NCI-H1417 treated with DMSO at 0.1 percent for 48 hours (cell line): ENCODE measurements at places on chromosomes 1 and 21.

- DNase-seq: no peak
Measured at GRCh38 chr1:202304375-202304774, 37.4 kb downstream of the UBE2T start.

GRCh38 chr1:219086956-219087469 is 86.7 kb upstream of the LYPLAL1 start:
- DNase-seq: no peak

DNA sequence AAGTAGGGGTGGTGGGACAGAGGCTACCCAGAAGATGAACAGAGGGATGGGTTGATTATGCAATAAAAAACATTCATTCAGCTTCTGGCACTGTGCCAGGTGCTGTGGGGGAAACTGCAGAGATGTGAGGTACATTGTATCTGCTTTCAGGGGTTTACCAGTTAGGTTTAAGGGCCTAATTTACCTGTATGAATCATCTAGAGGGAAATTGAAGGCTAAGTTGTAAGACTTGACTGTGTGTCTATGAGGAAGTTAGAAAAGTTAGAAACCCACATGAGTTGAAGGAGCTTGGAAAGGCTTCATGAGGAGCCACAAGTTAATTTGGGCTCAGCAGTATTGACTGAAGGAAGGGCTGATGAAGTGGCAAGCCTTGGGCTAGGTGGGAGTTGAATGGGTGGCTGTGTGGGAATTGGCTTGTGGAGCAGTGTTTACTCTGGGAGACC is 36.7 kb upstream of the APOBEC4 start:
- no peak for DNase-seq

DNA sequence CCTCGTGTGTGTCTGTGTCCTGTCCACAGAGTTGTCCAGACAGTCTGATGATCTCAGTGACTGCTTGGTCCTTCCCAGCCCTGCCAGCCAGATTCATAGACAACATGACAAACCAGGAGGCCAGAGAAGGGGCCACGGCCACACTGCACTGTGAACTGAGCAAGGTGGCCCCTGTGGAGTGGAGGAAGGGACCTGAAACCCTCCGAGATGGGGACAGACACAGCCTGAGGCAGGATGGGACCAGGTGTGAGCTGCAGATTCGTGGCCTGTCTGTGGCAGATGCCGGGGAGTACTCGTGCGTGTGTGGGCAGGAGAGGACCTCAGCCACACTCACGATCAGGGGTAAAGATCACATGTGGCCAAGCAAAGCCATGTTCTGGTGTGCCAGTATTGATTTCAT is 96.4 kb downstream of the OBSCN start:
- DNase-seq: no peak

- no peak for DNase-seq
Measured at GRCh38 chr1:172345077-172345476, 75.4 kb upstream of the C1orf105 start.

- no peak for DNase-seq
Measured at GRCh38 chr1:9289711-9290485, 2.8 kb upstream of the SPSB1 start.

DNA sequence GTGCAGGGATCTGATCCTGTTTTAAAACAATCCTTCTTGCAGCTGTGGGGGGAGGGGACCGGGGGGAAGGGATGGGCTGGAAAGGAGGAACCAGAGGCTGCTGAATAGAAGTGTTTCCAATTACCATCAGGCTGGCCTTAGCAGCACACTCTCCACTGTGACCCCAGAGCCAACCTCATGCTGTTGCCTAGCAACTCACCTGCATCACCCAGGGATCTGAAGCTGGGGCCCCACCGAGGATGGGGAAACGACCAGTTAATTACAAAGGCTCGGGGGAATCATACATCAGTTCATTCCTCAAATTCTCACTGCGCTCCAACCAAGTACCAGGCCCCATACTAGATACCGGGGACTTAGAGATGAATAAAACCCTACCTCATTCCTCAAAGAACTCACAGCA is 11.9 kb upstream of the GPX7 start:
- DNase-seq: peak; percentile 73

DNA sequence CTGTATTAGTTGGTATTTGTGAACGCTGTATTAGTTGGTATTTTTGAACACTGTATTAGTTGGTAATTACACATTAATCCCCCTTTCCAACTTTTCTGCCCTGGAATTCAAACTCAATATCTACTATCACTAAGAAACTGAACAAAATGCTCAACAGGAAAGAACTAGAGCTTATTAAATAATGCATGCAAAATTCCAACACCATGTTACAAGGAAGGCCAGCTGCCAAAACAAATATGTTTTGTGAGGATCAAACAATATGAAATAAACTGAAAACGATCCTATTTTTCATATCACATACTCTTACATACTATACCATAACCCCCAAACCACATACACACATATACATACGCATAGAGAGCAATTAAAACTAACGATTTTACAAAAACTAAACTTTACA is 104.9 kb downstream of the CDC42BPA start:
- no peak for DNase-seq

DNA sequence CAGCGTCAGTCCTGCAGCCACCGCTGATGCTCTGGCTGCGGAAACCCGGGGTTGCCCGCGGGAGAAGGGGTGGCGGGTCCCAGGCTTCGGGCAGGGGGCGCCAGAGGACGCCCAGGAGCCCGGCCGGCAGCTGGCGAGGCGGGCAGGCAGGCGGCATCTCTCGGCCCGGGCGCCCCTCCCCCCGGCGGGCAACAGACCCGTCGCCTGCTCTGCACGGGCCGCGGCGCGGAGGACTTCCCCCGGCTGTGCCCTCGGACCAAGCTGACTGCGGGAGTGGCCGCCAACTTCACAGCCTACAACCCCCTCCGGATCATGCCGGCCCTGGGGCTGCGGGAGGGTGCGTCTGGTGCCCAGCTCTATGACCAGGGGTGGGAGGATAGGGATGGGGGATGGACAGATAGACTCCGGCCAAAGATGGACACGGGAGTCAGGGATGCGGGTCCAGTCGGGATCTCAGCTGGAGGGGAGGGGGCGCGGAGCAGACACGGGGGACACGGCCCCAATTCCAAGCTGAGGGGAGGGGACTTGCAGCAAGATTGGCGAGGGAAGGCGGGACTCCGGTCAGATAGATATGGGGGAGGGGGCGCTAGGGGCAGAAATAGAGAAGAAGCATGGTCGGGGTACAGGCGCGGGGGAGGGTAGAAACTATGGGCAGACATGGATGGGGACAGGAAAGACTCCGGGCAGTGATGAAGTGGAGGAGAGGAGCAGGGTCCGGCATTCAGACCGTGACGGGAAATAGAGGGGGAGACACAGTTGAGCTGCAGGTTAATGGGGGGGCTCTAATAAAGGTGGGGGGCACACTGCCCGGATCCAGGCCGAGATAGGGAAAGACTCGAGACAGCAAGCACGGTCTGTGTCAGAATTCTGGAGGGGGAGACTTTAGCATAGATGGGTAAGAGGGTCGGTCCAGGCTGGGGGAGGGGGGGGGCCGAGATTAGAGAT is 1.1 kb downstream of the ADGRB2 start:
- no peak for DNase-seq

DNA sequence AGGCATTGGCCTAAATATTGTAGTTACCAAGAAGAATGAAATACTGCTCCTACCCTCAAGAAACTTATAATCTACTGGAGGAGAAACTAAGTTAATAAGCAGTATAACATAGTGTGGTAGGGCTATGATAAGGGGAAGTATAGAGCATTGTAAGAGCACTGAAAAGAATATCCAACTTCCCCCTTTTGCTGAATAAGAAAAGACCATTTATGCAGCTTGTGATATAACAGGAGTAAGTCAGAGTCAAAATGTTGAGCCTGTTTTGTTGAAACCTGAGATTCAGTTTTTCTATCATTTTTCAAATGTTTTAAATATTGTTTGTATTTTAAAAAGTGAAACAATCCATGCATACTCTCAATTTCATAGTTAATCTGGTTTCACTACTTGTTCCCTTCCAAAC is 48.3 kb upstream of the FCRL4 start:
- no peak for DNase-seq

DNA sequence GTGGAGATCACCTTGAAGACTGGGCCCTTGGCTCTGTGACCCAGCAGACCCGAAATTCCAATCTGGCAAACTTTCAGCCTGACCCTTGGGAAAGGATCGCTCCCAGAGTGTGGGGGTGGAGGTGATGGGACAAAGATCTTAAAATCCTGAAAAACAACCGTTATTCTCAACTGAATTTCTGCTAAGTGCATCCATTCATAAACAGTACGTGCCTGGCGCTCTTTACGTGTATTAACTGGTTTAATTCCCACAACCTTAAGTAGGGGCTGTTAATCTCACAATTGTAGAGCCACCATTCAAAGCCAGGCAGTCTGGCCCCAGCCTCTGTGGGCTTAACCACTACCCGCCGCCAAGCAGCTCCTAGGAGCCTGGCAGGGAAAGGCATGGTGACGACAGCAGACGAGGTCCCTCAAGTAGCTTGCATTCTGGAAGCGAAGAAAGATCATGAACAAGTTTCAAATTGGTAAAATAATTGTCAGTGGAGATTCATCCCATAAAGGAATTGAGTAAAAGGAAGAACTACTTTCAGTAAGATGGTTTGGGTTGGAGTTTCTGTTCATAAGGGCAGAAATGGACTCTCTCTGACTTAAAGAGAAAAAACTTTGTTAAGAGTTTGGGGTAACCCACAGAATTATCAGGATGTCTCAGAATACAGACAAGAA is 11.4 kb upstream of the RGS16 start:
- peak; percentile 46 for DNase-seq

- DNase-seq: no peak
Measured at GRCh38 chr1:6440198-6441126, 15.9 kb downstream of the ESPN start.

DNA sequence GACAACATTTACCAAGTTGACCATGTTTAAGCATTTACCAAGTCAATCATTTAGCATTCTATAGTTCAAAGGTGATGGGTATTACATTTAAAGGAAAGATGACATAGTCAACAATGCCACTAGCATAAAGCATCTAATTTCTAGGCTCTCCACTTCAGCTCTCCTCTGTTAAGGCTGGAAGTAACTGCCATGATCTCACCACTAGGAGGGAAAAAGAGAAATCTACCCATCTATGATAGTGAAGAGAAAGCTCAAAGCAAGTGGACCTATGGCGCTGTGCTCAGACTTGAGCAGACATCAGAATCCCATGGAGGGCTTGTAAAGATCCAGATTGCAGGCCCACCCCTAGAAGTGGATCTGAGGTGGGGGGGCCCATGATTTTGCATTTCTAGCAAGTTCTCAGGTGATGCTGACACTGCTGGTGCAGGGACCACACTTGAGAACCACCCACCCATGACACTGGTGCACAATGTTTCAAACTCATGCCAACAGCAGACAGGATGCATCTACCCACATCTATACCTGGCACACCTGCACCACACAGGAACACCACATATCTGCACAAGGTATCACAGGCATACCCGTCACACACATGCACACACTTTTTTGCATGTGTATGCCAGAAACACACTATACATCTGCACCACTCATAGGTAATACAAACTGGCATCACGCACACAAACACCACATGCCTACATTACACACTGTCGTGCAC is 392.9 kb upstream of the RUNX1 start:
- DNase-seq: no peak

DNA sequence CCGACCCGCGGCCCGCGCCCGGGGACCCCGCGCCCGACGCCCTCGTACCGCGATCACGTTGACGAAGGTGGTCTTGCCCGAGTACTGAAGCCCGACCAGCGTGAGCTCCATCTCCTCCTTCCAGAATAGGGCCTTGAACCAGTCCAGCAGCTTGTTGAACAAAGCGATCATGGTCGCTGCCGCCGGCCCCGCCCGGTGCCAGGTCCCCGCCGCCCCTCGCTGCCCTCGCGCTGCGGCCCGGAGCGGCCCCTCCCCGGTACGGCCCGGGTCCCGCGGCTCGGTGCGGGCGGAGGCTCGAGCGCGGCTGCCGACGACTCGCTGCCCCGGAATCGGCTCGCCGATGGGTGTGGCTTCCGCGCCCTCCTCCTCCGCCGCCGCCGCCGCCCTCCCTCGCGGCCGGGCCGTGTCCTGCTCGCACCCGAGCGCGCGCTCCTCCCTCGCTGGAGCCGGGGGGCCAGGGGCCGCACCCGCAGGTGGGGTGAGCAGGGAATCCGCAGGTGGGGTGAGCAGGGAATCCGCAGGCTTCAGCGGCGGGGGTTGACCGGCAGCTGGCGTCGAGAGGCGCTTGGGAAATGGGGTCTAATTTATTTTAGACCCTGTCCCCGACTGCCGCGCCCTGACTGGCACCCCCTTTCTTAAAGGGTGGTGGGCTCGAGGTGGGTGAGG is at the start of gene ARL8A:
Gene ARL8A, minus strand, starts transcription at position 336 of the 666 bp plus-strand sequence. Its CDS starts 165 bp downstream, at position 171.
- DNase-seq: no peak

DNA sequence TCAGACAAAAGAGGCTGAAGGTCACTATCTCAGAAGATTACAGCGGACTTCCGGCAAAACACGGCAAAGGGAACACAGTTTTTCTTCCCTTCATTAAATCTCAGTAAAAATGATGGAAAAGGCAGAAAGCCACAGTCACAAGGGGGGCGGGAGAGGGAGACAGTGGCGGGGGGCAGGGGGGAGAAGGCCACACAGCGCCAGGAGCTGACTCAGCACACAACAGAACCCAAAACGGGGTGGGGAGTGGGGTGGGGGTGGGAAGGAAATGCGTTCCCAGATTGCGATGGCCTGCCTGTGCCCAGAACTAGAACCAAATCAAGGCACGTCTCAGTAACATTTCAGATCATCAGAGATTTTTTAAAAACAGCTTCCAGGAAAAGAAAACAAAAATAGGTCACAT is 13.4 kb downstream of the CFAP74 start:
- DNase-seq: no peak

- no peak for DNase-seq
Measured at GRCh38 chr1:160879056-160879455, 5.9 kb downstream of the ITLN1 start.

DNA sequence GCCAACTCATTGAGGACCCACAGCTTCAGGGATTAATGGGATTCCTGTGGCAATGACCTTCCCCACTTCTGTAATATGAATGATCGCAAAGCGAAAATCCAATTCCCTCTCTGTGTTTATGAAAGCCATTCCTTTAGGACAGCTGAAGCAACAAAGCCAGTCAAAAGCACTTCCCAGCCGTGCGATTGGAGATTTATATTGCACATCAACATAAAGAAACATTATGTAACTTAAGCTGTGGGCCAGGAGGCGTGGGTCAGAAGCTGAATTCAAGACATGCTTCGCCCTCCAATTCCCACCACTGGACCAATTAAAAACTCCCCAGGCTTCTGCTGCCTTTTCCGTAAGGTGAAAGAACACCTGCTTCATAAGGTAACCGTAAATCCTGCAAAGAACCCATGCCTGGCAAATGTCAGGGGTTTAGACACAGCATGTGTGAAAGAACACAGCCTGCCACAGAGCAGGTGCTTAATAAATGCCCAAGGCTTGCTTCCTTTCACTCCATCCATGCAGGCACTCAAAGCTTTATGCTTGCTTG is 138.9 kb upstream of the SOD1 start:
- DNase-seq: peak; percentile 62

GRCh38 chr21:37623689-37624088 is 257.1 kb downstream of the DYRK1A start:
- DNase-seq: no peak

DNA sequence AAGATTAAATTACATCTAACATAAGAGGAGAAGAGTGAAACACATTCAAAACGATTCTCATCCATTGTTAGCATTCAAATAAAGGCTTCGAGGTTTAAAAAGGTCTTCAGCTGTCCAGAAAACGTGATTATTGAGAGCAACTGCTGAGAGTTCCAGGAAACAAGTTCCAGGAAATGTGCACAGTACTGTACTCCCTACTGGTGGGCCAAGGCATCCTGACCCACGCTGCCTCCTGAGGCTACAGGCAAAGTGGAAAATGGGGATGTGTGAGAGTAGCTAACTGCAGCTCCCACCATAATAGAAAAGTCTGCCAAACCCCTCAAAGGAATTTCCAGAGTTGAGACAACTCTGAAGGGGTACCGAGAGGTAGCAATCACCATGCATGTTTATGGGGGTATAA is 2.0 kb downstream of the VAV3 start:
- DNase-seq: no peak
